ENCODE measurements at places on chromosomes 12 and 14.

DNA sequence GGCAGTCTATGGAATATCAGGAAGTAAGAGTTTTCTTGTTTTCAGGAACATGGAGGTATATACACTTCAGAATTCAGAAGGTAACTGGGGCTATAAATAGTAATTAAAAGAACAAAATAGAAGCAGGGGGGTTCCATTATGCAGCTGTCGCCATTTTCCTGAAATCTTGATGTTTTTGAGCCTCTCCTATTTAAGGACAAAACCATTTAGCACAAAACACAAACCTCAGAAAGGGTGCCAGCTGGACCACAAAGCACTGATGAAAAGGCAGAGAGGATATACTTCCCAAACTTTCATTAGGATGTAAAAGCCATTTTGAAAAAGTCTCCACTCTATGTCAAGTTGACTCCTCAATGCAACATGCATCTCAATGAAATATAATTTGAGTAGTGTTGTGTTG, 54.2 kb upstream of the OR5AU1 start:
- DNase-seq, result no peak

DNA sequence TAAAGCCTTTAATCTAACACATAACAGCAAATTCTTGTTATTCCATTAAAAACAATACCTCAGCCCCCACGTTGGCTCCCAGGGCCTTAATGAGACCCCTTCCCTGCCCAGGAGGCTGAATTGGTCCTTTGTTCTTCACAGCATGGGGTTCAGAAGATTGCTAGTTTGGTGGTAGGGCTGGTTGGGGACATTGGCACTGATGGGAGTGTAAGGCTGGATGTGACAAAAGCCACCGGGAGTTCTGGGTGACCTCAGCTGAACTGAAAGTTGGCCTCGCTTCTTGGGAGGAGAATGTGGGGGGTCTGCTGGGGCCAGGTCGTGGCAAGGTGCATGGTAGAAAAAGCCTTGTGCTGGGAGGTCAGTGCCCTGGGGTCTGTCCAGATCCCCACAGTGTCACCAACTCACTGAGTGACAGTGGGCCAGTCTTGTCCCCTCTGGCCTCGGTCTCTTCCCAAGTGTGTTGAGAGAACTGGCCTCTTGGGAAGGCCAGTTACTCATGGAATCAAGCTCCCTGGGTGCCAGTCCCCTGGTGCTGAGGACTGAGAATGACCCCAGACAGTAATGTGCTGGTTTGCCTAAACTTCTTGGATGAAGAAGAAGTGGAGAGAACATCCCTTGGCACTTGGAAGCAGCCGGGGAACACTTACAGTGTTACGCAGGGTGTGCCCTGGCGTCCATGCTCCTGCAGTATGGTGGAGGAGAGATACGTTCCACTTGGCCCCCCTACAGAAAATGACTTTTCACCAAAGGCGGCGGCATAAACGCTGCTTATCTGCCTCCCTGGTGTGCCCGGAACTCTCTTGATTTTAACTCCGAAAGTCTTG, 283.7 kb upstream of the RTL1 start:
- DNase-seq, result no peak

DNA sequence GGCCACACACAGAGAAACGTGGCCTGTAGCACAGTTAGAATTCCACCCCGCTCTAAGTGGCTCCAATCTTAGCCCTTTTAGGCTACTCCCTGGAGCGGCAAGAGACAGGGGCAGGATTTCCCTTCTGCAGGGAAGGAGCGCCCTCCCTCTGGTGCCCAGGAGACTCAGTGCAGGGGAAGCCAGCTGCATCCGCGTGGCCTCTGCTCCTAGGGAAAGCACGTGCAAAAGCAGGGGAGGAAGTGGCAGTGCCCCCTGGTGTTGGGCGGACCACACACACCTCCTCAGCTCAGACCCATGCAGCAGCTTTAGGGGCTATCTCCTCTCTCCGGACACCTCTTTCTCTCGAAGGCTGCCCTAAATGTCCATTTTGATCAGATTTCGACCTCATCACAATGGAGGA, 50.0 kb downstream of the SPRING1 start:
- peak; percentile 21 for DNase-seq

DNA sequence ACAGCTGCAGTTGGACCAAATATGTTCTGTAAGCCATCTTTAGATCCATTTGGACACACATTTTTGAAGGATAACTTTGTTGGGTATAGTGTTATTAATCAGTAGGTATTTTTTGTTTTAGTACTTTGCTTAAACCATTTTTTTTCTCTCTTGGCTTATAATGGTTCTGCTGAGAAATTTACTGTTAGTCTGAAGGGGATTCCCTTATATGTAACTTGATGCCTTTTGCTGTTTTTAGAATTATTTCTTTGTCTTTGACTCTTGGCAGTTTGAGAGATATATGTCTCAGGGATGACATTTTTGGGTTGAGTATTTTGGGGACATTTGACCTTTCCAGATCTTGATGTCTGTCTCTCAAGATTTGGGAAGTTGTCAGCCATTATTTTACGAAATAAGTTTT, 169.8 kb downstream of the GPHN start:
- DNase-seq, result no peak

DNA sequence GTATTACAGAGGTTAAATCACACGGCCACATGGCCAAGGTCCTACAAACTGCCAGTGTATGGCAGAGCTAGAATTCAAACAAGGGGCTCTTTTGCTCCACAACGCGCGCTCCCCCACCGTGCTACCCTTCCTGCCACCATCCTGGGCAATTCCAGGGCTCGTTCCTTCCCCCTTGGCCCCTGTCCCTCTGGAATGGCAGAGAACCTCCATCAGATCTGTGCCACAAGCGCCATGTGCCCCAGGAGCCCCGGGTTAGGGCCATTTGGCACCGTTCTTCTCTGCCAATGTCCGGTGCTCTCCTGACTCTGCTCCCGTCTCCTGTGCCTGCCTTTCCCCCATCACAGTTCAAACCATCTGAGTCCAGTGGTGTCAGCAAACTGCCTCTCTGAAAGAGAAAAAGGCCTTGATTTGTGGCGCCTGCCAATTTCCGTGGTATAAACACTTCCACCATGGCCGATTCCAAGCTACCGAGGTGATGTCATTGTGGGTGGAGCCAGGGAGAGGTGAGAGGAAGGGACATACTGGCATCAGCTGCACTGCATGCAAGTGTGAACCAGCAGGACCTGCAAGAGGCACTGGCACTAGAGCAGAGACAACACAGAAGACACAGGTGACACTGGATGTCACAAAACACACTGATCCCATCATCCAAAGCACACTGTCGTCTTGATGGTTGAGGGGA, 163.1 kb downstream of the CALM1 start:
- DNase-seq, result no peak

GRCh38 chr12:131783915-131784541, 44.2 kb upstream of the MMP17 start:
- DNase-seq, result no peak

- no peak for DNase-seq
Measured at GRCh38 chr12:115648463-115648862, 629.0 kb downstream of the MED13L start.

DNA sequence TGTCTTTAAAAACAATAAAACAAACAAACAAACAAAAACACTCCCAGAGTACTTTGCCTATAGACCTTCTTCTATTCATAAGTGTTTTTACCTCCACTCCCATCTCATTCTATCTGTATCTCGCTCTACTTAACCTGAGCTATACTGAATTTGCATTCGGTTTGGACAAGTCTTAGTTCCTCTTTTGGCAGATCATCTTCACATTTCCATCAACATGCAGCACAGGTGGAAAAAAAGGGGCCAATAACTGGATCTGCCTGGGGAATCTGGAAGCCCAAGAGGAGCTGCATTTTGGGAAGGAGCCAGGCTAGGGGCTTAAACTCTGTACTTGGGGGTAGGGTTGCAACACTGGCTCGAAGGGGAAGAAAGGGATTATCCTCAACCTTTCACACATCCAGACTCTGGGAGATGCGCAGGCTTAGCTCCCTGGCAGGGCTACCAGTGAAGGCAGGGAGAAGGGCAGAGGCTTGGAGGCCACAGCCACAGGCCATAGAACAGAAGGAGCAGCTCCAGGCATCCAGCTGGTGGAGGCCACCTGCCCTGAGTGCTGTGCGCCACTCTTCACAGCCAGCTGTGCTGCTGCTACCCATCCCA, 4.1 kb downstream of the NINJ2 start:
- no peak for DNase-seq

GRCh38 chr12:64673490-64674169, 63.3 kb downstream of the RASSF3 start:
- no peak for DNase-seq

GRCh38 chr14:69827560-69827959, 30.5 kb upstream of the SLC10A1 start:
- DNase-seq, result no peak

DNA sequence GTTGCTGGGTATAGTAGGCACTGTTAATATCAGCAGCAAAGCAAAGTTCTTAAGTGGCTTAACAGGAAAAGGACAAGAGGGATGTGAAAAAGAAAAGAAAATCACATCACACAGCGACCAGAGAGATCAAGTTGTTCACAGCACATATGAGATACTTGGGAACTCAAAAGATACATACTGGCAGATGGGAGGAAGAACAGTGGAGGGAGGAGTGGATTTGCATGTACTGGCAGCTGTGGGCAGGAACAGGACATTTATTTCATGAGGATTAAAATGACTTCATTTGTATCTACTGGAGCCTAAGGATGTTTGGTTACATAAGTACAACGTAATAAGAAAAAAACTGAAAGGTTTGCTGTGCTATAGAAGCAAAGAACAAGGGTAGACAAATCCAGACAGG, 136.5 kb upstream of the IFNG-AS1 start:
- DNase-seq, result no peak

DNA sequence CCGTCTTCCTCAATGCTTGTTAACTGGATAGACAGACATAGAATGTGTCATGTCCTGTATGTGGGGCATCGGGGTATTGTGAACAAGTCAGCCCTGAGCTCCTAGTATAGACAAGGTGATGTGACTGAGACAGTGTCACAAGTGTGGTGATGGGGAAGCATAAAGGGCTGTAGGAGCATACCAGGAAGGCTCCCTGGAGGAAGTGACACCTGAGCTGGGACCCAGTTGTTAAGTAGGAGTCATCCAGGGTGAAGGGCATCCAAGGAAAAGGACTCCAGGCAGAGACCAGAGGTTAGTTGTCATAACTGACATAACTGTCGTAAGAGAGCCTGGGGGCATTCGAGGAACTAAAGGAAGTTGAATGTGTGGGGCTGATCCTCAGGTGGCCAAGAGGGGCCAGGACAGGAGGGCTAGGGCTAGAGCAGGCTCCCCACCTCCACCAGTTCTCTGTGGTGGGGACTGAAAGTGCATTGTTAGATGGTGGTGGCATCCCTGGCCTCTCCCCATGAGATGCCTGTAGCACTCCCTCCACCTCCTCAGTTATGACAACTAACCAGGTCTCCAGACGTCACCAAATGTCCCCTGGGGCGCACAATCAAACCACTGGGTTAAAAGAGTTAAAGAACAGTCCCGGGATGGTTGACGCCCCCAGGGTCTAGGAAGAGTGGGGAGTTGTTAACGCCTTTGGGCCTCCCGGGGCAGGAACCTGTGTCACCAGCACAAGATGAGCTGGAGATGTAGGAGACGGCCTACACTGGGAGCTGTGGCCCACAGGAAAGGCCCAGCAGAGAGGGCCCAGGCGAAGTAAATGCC, 2.4 kb downstream of the FICD start:
- DNase-seq, result no peak

- DNase-seq, result no peak
Measured at GRCh38 chr12:109900752-109901580, 892 bp downstream of the TCHP start.

- no peak for DNase-seq
Measured at GRCh38 chr12:71536939-71537622, 97.5 kb downstream of the LGR5 start.

Measured in stimulated activated CD8-positive, alpha-beta memory T cell treated with anti-CD3 and anti-CD28 coated beads, Interleukin-2, amount 100 ng/mL, for 48 hours (primary cell).